ENCODE measurements at places on chromosomes 5 and 9.
A peak's percentile ranks its signal among the peaks of the same experiment; 100 is the strongest.

DNA sequence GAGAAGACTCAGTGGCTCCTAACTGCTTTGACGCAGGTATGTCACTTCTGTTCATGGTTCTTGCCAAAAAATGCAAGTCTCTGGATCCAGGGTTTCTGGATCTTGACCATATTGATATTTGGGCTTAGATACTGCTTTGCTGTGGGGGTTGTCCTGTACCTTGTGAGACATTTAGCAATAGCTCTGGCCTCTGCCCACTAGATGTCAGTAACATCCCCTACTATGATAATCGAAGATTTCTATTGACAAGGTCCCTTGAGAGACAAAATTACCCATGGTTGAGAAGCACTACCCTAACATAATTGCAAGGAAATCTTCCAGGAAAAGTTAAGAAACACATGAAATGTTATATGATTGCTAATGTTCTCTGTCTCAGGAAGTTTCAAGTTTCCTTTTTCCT lies 285.4 kb downstream of the TMEM232 start:
- peak; percentile 1 for DNase-seq

DNA sequence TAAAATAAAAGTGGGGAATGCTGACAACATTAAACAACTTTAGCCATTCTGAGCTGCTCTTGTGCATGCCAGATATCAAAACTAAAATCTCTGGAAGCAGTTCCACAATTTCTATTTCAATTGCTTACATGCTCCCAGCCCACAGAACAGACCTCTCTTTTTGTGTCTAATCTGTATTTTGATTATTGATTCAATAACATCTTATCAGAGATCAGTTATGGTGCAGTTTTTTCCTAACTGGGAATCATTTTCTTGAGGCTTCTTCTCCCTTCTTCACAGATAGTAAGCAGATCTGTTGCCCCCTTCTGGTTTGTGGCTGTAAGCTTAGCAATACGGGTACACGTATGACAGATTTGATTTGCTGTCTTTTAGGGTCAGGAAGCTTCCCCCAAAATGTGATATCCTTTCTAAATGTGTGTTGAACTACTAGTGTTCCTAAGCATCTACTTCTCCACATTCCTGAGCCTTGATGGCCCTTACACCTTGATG lies 39.4 kb downstream of the MRPS27 start:
- no peak for DNase-seq

- no peak for DNase-seq
Measured at GRCh38 chr5:58469896-58470295, 10.0 kb upstream of the PLK2 start.

DNA sequence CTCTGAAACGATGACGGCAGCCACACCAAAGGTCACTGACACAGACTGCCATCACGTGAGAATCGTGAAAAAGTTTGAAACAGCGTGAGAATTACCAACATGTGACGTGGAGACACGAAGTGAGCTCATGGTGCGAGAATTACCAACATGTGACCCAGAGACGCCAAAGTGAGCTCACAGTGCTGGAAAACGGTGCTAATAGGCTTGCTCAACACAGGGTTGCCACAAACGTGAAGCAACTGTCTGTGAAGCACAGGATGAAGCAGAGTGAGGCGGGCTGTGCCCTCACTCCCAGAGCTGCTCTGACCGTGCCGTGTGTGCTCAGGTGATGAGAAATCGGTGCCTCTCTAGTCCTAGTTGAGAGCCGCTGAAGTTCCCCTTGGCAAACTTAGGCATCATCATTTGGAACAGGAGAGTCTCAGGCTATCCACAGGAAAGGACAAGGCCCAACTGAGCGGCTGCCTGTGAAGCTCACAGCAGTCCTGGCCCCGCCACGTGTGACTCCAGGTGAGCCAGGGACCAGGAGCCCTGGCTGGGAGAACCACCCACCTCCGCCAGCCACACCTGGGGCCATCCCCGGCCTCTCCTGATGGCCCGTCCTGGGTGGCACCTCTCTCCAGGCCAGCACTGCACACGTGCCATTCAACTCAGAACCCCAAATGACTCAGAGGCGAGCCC lies 29.8 kb upstream of the SLC6A3 start:
- DNase-seq, result no peak

DNA sequence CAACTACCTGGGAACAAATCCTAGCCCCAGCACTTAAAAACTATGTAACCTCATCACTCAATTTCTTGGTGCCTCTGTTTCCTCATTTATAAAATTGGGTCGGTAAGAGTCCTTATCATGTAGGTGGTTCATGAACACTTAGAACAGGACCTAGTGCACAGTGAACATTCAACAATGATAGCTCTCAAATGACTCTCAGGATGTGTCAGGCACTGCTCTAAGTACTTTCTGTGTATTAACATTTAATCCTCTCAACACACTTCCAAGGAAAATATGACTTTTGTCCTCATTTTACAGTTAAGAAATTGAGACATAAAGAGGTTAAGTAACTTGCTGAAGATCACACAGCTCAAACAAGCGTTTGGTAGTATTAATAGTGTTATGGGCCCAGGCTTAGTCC lies 202.1 kb upstream of the KLF4 start:
- no peak for DNase-seq

- DNase-seq, result peak; percentile 20
Measured at GRCh38 chr5:41925555-41925951, 472 bp downstream of the FBXO4 start.
